Stimulated activated CD4-positive, alpha-beta T cell treated with anti-CD3 and anti-CD28 coated beads, Interleukin-15, amount 100 ng/mL, for 1 hour (primary cell): ENCODE measurements at places on chromosomes 1 and 21.

- no peak for DNase-seq
Measured at GRCh38 chr21:17139696-17140095, 373.1 kb upstream of the CXADR start.

DNA sequence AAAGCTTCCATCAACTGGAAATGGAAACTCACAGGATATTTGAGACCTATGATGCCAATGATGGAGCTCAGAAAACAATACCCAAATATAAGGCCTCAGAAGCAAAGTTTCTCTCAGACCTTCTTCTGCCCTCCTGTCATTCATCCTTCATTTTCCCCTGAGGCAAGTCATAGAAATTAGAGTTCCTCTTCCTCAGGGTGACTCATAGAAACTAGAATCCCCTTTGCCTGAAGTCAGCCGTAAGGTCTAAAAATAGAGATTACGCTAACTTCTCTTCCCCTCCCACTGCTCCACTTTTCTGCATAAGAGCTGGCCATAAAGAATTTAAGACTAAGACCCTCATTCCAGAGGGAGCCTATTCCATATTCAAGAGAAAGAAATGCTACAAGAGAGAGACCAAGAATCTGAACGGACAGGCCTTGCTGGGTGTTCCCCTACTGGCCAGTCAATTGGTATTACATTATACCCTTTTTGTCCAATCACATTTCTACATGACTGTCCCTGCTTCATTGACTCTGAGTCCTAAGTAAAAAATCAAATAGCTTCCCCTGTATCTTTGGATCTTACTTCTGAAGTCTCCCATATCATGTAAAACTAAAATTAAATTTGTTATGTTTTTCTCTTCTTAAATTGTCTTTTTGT, 994.9 kb downstream of the ADGRL2 start:
- DNase-seq = no peak

DNA sequence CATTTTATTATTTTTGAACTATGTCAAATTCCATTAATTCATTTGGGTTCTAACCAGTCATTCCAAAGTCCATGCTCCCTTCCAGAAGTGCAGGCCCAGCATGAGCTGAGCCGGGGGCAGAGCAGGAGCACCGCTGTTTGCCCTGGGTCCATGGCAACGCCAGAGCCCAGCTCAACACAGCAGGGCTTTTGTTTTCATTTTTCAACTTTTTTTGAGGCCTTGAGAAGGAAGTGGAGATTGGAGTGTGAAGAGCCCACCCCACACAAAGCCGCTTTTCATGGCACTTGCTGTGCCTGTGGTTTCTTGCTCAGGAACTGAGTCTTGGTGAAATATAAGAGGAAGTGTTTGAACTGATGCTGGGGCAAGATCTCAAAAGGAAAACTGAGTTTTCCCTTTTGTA, 13.2 kb upstream of the PRMT2 start:
- DNase-seq = no peak

- no peak for DNase-seq
Measured at GRCh38 chr1:99424087-99424486, 159.8 kb downstream of the PLPPR4 start.

DNA sequence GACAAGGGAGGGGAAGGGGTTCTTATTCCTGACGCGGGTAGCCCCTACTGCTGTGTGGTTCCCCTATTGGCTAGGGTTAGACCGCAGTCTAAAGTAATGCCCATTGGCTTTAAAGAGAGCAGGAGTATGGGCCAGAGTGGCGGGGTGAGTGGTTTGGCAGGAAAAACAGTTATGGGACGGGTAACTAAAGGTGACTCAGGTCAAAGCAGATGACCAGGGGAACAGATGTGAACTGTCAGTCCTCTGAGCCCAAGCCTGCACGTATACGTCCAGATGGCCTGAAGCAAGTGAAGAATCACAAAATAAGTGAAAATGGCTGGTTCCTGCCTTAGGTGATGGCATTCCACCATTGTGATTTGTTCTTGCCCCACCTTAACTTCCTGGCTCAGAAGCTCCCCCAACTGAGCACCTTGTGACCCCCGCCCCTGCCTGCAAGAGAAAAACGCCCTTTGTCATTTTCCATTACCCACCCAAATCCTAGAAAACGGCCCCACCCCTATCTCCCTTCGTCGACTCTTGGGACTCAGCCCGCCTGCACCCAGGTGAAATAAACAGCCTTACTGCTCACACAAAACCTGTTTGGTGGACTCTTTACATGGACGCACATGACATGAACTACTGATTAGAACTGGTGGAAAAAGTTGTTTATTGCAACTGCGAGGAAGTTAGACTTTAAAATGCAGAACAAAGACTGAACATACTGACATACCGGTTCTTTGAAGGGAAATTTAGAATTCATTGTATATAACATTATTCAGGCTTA, 758 bp upstream of the ATAD3B start:
- no peak for DNase-seq

DNA sequence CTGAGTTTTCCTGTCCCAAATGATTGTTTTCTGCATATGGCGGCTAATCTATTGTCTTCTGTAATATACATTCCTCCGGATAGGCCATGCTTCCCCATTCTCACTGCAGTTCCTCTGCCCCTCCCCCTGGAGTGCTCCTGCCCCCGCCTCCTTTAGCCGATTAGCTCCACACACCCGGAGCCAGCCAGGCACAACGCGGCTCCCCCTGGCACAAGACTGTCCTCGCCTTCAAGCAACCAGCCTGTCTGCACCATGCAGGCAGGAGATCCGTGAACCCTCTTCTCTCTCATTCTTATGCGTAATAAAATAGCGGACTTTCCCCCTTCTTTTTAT, 18.0 kb downstream of the SERTAD4 start:
- DNase-seq = no peak

DNA sequence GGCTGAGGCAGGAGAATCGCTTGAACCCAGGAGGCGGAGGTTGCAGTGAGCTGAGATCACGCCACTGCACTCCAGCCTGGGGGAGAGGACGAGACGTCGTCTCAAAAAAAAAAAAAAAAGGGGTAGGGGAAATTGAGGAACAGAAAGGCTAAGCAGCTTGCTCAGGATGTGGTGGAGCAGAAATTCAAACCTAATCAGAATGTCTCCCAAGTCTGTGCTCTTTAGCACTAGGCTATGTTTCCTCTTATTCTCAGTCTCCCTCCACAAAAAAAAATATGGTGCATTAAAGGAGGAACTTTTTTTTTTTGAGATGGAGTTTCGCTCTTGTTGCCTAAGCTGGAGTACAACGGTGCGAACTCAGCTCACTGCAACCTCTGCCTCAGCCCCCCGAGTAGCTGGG, 114.2 kb downstream of the SLC16A1 start:
- no peak for DNase-seq
